NCI-H1930 (cell line): ENCODE measurements at places on chromosomes 16 and 17.

- no peak for DNase-seq
These were observed 299.4 kb upstream of the IRX3 start for GRCh38 chr16:54585998-54586340.

- no peak for DNase-seq
These were observed 63.6 kb downstream of the OTOA start for GRCh38 chr16:21727344-21727743.

GRCh38 chr17:41540921-41541625, 13.0 kb upstream of the KRT19 start:
- no peak for DNase-seq

- no peak for DNase-seq
These were observed 297.5 kb downstream of the XYLT1 start for GRCh38 chr16:17173281-17173680.

- no peak for DNase-seq
These were observed 13.9 kb upstream of the HES7 start for GRCh38 chr17:8137645-8138373.

- no peak for DNase-seq
These were observed 436.0 kb downstream of the MAF start for GRCh38 chr16:79164388-79164995.

- DNase-seq, result no peak
These were observed 39.9 kb downstream of the SNX29 start for GRCh38 chr16:12016291-12016947.

DNA sequence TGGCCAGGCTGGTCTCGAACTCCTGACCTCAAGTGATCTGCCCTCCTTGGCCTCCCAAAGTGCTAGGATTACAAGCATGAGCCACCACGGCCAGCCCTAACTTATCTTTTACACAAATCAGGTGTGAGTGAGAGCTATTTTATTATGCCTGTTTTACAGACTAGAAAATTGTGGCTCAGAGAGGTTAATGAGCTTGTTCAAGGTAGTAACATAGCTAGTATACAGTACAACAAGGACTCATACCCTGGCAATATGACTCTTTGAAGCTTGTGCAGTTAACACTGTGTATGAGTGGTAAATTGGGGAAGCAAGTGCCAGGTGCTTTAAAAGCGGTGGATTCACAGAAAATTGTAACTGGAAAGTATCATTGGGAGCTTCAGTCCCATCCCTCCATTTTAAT, 49.0 kb downstream of the YPEL2 start:
- DNase-seq, result no peak

GRCh38 chr16:31480851-31481536, 1.9 kb upstream of the SLC5A2 start:
- no peak for DNase-seq

DNA sequence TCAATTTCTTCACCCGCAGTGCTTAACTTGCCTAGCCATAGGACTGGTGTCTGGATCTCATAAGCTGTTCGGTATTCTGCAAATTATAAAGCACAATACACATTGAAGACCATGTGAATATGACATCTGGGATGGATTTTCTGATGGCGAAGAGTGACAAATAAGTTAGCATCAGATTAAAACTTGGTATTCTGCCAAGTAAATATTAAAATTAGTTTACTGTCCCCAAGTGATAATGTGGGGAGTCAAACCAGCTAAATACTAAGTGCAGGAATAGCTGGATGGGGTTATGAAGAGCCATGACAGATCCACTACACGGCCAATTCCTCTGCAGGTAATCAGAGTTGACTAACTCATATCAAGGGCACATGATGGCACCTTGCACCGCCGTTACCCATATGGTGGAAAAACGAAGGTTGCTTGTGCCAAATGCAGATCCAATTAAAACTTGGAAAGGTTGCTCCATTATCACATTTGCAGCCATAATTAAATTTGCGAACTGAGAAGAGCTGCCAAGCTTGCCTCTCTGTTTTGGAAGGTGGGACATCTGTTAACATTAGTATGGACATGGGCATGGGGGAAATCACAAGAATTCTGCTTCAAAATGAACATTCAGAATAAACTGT, 114.9 kb upstream of the TOM1L1 start:
- no peak for DNase-seq

DNA sequence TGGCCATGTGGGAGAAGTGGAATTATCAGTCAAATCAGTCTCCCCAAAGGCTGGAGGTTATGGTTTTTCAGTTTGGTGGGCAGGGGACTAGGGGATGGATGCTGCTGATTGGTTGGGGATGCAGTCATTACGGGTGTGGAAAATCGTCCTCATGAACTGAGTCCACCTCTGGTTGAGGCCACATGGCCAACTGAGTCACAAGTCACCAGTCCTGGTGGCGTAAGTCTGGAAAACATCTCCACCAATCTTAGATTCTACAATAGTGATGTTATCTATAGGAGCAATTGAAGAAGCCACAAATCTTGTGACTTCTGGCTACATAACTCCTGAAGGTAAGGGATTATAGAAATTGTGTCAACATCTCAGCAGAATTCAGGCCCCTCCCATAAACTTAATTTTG, 5.2 kb upstream of the RNF135 start:
- no peak for DNase-seq

DNA sequence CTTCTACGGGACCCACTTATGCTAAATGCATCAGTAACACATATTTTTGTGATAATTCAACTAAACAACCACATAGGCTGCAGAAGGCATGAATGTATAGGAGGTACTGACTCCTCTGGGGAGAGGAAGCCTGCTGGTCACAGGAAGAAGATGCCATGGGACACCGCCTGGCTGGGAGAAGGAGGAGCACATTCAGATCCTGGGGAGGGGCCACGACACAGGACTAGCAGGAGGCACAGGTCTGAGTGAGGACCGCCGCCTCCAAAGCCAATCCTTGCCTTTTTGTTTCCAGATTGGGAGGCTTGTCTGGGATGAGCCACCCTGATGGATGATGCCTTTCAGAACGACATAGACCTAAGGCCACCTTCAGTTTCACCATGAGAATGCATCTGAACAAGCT, 34.6 kb downstream of the MBTPS1 start:
- no peak for DNase-seq

DNA sequence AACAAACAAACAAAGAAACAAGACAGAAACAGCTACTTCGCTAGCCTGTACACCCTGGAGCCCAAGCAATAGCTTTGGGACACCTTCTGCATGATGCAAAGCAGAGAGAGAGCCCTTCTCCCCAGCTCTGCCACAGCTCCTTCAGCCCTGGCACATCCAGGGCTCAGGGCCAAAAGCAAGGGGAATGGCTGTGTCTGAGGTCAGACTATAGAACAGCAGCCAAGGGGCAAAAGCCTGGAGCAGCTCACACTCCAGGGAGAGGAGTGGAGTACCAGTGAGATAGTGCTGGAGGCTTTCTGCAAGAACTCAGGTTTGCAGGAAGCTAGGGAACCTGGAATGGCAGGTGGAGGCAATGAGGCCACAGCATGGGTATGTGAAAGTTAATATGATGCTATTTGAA, 11.6 kb upstream of the SEPHS2 start:
- DNase-seq, result no peak

GRCh38 chr16:25033852-25034251, 18.7 kb upstream of the ARHGAP17 start:
- DNase-seq, result no peak

GRCh38 chr16:16120382-16121184, 102.7 kb downstream of the ABCC6 start:
- DNase-seq, result no peak

DNA sequence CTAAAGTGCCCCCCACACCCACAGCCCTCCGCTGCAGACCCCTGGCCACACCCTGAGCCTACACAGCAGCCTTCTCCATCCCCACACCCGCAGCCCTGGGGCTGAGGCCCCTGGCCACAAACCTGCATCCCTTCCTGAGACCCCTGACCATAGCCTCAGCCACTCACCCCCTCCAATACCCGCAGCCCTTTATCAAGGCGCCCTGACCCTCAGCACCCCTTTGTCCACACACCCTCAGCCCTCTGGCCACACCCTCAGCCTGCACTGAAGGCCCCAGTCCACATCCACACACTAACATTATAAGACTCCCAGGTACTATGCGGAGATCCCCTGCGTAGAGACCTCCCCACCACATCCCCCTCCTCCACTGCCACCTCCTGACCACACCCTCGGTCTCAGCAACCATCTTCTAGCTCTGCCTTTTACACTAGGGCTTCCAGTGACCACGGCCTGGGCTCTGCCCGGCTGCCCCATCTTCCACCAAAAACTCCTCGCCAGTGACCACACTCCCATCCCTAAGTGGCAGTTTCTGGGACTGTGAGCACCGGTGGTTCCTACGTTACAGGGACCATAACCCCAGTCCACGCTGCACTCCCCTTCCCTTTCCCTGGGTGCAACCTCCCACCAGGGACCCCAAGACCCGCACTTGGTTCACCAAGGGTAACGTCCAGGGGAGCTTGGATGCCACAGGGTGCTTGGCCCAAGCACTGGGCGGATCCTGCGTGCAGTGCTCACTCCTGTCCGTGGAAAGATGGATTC, 818 bp downstream of the TPPP3 start:
- DNase-seq, result no peak

DNA sequence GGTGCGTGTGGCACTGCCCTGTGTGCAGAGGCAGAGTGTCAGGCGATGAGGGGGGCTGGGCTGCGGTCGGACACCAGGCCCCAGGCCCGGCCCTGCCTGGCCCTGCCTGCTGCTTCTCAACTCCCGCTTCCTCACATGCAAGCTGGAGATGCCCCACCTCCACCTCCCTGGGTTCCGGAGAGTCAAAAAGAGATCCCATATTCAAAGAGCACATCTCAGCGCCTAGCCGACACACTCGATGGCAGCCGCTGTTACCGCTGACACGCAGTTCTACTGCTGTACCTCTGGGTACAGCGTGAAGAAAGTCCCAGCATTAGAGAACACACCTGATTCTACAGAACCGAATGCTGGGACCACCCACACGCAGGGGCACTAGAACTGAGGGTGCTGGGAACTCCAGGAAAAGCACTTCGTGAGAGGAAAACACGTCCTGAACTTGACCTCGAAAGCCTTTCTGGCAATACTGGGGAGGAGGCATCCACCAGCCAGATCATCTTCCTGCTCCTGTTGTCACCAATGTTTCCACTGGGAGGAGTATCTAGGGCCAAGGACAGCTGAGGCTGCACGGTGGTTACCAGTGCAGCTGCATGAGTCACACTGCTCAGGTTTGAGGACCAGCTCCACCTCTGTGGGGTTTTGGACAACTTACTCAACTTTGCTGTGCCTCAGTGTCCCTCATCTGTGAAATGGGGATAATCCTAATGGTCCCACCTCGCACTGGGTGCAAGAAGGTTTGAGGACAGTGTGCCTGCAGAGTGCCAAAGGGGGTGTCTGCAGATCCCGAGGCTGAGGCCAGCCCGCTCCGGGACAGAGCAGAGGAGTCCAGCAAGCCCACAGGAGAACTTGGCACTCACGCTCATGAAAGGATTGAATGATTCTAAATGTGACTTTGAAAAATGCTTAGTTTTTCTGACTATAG, 100.4 kb upstream of the DNAH17 start:
- DNase-seq, result no peak

DNA sequence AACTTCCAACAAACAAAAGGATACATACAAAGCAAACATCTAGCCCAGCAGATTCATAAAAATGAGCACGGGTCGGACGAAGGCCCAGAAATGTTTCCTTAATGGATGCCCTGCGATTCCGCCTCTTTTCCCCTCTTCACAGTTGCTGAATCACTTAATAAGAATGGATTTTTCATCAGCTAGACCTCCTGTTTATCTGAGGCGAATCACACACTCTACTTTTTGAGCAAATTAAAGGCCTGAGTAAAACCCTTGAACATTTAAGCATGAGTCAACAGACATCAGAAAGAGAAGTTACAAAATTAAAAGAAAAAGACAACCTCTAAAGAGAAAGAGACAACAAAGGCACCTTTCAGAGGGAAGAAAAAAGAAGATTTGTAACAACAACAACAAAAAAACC, 44.7 kb downstream of the HS3ST3A1 start:
- no peak for DNase-seq

- peak; percentile 84 for DNase-seq
These were observed 10.3 kb upstream of the TMEM88 start for GRCh38 chr17:7844292-7845154.

DNA sequence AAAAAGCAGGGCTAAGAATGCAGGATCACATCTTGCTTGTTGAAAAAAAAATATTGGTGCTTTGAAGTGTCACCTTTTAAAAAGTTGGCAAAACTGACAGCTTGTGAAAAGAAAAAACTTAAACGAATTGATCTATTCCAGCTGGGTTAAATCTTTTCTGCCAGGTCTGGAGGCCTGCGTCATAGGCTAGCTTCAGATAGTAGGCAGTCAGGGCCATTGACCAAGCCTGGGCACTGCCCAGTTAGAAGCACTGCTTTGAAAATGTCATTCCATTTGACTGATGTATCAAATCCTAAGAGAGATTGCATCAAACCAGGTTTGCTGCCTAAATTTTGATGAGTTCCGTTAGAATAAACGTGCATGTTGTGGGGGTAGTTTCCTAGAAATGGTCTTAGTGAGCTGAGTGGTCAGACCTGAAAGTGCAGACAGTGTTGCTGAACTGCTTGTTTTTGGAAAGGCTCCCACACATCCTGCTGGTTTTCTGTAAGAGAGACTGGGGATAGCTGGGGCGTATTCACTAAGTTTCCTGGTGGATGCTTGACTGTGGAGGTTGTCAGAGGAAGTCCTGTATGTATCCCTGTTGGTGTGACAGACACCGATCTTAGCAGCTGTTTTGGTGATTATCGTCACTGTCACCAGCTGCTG, 38.8 kb downstream of the NUP88 start:
- DNase-seq, result no peak

- DNase-seq, result peak; percentile 25
These were observed 55.9 kb downstream of the MYO18A start for GRCh38 chr17:29124135-29124924.

DNA sequence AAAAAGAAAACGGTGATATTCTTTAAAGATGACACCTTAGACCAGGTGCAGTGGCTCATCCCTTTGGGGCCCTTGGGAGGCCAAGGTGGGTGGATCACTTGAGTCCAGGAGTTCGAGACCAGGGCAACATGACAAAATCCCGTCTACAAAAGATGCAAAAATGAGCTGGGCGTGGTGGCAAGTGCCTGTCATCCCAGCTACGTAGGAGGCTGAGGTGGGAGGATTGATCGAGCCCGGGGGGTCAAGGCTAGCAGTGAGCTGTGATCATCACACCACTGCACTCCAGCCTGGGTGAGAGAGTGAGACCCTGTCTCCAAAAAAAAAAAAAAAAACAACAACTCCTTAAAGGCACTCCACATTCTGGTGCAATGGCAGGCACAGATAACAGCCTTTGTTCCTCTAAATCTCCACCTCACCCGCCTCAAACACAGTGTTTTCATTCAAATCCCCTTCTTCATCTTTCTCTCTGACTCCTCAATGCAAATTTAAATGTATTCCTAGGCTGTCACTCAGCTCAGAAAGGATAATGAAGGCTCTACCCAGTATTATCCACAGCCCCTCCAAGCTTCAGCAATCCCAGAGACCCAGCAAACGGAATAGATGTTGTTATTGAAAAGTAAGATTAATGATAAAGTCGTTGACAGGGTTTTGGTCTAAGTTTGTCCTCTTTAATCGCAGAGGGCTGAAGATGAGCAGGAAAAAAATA, 56.2 kb upstream of the CACNG5 start:
- no peak for DNase-seq

DNA sequence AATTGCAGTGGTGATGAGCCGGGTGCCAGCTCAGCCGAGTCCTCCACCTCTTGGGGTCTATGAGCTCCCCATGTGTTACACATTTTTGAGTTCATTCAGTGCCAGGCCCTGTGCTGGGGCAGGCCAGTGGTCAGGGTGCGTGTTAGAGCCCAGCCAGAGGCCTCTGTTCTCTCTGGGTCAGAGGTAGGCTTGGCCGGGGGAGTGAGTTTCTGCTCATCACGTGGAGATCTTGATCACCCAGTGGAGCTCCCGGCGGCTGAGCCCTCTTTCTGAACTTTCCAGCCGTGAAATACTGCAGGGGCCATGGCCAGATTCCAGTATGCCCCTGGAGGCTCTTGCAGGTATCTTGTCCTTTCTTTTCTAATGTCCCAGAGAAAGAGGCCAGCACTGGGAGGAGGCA, 93.0 kb downstream of the RAP1GAP2 start:
- no peak for DNase-seq
